ENCODE measurements at places on chromosomes 2 and 18.

- DNase-seq = no peak
Measured at GRCh38 chr18:8011906-8012305, 444.8 kb downstream of the PTPRM start.

- DNase-seq = no peak
Measured at GRCh38 chr18:28666216-28666615, 489.3 kb upstream of the CDH2 start.

GRCh38 chr2:66781804-66782203, 346.9 kb downstream of the MEIS1 start:
- no peak for DNase-seq

DNA sequence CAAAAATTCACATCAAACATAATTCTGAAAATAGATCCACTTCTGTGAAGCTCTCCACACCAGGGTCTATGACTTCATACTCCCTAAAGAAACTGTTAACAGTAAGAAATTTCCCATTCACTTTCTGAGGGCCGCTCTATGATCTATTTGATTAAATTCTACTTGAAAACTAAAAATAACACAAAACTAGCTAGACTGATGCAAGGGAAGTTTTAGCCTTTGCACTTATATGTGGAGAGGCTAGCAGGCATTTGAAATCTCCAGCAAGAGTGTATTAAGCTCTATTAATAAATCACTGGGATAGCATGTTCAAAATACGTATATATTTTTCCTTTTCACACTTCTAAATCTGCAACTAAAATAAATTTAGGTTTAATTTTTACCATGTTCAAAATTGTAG, 113.7 kb upstream of the SMAD7 start:
- DNase-seq = no peak

GRCh38 chr2:73739101-73739500, 2.0 kb upstream of the TPRKB start:
- no peak for DNase-seq

DNA sequence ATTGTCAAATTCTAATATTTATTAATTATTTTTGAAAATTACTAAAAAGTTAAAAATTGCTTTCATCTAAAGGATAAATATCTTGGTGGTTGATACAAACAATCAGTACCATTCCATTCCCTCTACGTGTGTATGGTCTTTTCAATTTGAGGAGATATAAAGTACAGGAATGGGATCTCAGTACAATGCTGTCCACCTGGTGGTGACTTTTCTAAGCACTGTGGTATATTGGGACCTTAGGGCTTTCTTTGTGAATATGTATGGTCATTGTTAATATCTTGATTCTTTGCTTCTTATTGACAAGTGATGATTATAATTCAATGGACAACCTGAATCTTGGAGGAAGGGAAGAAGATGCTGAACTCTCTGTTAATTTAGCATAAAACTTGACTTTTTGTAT, 83.1 kb downstream of the NBEAL1 start:
- DNase-seq = no peak

GRCh38 chr2:106197878-106198277, 3.8 kb upstream of the UXS1 start:
- no peak for DNase-seq
